ENCODE measurements at places on chromosomes 12 and 14. TPM values are rescaled to one million over a fixed set of nuclear protein-coding genes. Genes with fewer than 3 reads are reported as not detected.

Gene KCNC2
- not detected for total RNA-seq

GRCh38 chr12:123031171-123031845 is 50.8 kb downstream of the ARL6IP4 start:
- H3K27ac ChIP-seq = no peak overlapping the region
- no peaks in the 10 kb centered on the region for H3K4me1 ChIP-seq
- no peak for DNase-seq
- H3K36me3 ChIP-seq = no peaks in the 10 kb centered on the region
- H3K4me3 ChIP-seq = no peak overlapping the region
- no peaks in the 10 kb centered on the region for H3K27me3 ChIP-seq

DNA sequence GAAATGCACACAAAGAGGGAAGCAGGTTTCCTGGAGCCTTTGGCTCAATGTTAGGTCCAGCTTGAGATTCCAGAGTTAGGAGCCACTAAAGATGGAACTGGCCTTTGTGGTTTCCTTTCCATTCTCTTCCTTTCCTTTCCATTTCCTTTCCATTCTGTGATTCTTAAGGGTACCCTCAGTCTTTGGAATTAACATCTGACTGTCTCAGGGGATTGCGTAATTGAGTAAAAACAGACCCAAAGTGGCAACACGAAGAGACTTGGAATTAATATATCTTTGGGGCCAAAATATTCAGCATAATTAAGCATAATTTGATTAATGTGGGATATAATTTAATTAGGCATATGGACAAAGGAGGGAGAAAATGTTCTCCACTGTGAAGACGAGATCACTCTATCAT is 205.6 kb downstream of the CRADD start:
- H3K27me3 ChIP-seq = no peaks in the 10 kb centered on the region
- H3K4me1 ChIP-seq = no peaks in the 10 kb centered on the region
- H3K36me3 ChIP-seq = no peaks in the 10 kb centered on the region
- DNase-seq = no peak
- H3K4me3 ChIP-seq = no peak overlapping the region

DNA sequence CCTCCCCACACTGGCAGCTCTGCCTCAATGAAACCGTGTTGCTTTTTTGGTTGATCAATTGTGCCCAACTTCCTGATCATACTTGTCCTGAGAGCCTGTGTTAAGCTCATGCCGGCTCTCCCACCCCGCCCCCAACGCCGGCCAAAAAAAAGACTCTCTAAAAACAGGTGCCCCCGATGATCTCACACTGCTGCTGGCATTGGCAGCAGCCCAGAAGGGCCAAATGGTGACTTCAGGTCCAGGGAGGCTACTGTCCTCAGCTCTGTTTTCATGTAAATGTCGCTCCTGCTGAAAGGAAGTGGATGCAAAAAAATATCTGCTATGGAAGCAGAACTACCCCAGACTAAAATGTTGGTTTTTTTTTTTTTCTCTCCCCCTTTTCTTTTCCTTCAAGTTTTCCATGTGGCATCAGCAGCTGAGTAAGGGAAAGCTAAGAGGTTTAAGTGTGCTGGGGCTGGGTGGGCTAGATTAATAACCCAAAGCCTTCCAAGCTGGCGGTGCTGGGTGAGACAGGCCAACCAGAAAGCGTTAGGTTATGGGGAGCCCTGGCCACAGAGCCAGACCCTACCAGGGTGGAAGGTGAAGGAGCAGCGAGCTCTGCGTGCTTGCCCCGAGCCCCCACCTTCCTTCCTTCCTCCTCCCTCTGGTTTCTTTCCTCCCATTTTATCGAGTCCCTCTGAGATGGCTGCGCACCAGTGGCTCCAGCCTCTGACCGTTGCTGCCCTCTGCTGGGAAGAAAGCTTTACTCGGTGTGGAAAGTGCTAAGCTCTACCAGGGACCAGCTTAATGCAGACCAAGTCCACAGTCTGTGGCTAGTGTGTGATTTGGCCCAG is 396.1 kb downstream of the NRXN3 start:
- no peak overlapping the region for H3K27ac ChIP-seq
- no peaks in the 10 kb centered on the region for H3K4me1 ChIP-seq
- no peaks in the 10 kb centered on the region for H3K27me3 ChIP-seq
- H3K4me3 ChIP-seq = no peak overlapping the region

Measured in ovary (tissue), 10 donors.